ENCODE measurements at places on chromosomes 5 and 9.

- no peak for DNase-seq
These were observed 7.5 kb upstream of the PRLR start for GRCh38 chr5:35237580-35238376.

- no peak for DNase-seq
These were observed 67.8 kb downstream of the PTCD2 start for GRCh38 chr5:72387985-72388384.

- DNase-seq, result no peak
These were observed 1076.3 kb downstream of the PTPRD start for GRCh38 chr9:9536523-9536922.

GRCh38 chr5:1555808-1556731 lies 32.3 kb upstream of the LPCAT1 start:
- no peak for DNase-seq

DNA sequence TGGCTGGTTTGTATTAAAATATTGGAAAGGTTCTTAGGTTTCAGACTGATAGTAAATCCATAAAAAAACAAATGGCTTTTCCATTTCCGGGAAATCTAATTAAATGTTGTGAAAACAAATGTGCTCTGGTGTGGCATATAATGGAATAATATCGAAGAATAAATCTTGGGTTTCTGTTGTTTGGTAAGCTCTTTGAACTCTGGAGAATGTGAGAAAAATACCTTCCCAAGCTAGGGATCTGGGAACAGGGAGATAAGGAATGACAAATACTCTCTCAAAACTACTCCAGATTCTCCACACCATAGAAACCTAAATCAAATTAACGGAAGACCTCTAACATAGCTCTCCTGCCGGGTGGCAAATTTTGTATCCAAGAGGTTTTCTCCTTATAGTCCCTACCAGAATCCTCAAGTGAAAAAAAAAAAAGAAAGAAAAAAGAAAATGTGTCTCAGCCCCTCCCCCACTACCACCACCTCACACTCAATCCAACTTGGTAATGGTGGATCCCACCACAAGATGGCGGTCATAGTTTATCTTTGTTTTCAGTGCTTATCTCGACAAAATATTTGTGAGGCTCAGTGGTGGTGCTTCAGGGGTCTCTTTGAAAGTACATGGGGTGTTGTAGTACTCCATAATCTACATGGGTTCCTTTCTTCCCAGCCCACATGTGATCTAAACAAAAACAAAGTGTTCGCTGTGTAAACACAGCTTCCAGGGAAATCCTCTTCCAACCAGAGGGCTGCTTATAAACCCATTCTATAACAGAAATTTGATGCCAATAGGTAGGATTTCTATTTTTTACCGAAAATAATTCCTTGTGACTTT lies 54.5 kb upstream of the FST start:
- DNase-seq, result no peak

DNA sequence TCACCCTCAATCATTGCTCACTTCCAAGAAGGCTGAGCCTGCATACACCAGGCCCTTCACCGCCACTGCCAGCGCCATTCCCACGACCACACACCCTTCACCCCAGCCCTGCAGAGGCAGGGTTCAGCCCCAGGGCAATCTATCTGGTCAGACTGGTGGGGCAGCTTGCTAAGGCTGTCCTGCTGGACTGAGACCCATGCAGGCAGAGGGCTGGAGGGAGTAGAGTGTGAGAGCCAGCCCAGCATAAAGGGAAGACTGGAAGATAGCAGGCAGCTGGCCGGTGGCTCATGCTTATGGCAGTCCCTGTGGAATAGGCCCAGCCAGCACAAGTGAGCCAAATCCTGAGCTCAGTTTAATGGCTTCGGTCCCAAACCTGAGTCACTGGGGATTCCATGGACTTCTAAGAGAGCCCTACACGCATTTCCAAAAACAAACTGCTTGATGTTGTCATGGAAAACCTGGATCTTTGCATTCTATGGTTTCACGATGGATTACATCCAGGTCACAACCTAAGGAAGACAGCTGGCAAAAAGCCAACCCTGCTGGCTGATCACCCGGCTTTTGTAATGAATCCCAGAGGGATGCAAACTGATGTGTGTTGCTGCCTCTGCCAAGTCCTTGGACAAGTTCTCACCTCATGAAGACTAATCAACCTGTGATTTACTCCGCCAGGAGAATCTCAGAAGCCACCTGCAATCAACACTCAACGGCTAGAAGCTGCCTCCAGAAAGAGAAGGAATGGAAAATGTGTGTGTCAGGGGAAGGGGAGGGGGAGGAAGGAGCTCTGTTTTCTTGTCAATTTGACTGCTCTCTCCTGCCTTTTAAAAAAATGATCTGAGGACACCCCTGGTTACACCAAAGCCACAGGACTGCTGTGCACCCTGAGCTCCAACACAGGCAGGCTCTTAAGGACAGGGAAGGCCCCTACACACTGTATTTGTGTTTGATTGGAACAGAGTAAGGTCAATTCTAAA lies 143.6 kb downstream of the LHFPL2 start:
- no peak for DNase-seq

- no peak for DNase-seq
These were observed 42.2 kb downstream of the PPP2R2B start for GRCh38 chr5:146836226-146836842.

DNA sequence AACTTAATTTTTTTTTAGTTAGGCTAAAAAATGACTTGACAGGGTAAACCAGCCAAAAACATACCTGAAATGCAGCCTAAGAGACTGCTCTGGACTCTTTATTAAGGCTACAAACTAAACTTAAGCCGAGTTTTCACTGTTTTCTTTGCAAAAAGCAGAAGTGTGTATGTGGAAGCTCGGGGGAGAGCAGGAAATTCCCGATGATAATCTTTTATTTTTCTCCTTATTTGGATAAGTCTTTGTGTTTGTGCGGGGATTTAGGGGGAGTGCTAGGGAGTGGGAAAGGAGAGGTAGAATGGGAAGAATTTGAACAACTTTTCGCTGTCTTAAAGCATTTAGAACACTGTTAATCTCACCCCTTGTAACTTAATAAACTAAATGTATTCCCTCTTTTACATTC lies 30.7 kb upstream of the GPR21 start:
- no peak for DNase-seq

GRCh38 chr5:132184588-132184987 lies 43.1 kb downstream of the P4HA2 start:
- no peak for DNase-seq

GRCh38 chr9:121160025-121160424 lies 41.6 kb downstream of the RAB14 start:
- DNase-seq, result no peak

- DNase-seq, result no peak
These were observed 64.2 kb upstream of the CEP78 start for GRCh38 chr9:78171651-78172050.

GRCh38 chr5:115170134-115170928 lies 623 bp upstream of the TRIM36 start:
- DNase-seq, result no peak

DNA sequence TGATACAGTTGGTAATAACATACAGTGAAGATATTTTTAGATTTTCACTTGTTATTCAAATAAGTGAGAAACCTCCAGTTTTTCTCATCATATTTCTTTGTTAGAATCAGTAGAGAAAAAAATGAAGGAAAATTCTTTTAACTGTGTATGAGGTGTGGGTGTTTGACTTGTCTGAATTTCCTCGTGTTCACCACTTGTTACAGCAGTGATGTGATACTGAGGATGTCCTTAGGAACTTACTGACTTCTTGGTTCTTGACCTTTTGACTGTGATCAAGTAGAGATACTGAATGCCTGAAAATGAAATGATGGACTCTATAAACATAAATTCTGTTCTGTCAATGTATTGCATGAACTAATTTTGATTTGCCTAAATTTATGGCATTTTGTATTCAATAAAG lies 10.7 kb downstream of the PBX3 start:
- DNase-seq, result no peak

- no peak for DNase-seq
These were observed 75.1 kb downstream of the PSAT1 start for GRCh38 chr9:78371981-78372380.

DNA sequence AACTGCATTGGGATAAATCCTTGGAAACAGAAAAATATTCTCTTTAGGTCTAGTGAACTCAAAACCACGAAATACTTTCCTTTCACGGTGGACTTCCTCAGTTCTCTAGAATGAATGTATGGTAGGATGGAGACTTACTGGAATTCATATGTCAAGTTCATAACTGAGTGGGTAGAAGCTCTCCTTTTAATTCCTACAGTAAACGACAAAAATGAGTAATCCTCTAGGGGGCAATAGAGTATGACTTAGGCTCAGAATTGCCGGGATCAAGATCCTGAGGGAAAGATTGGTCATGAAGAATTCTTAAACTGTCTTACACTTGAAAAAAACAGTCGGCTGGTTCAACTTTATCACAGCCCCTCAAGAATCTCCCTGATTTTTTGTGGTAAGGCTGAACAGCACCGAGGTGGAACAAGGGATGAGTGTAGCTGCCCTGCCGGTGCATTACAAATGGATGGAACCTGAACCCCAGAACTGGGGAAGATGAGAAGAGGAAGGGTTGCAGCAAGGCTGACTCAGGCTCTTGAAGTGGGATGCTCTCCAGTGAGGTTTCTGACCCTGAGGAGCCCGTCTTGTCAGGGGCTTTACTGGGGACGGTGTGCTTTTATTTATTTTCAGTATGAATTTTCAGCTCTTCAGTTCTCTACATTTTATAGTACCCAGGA lies 14.0 kb upstream of the LOX start:
- DNase-seq, result no peak

DNA sequence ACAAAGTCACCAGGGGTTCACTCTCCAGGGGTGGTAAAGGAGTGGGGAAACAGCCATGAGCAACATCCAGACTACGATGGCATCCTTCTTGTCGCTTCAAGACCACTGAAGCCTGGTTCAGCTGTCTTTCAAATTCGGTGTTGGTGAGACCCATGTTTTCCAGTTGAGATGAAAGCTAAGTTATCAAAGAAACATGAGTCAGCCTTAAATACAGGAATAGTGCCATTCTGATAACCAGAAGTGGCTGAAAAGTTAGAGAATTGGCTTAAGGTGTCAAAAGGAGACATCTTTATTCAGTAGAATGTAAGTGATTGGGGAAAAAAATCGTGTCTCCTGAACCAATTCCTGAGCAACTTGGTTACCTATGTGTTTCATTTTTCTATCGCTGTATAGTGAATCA lies 7.0 kb upstream of the CARD19 start:
- DNase-seq, result no peak

DNA sequence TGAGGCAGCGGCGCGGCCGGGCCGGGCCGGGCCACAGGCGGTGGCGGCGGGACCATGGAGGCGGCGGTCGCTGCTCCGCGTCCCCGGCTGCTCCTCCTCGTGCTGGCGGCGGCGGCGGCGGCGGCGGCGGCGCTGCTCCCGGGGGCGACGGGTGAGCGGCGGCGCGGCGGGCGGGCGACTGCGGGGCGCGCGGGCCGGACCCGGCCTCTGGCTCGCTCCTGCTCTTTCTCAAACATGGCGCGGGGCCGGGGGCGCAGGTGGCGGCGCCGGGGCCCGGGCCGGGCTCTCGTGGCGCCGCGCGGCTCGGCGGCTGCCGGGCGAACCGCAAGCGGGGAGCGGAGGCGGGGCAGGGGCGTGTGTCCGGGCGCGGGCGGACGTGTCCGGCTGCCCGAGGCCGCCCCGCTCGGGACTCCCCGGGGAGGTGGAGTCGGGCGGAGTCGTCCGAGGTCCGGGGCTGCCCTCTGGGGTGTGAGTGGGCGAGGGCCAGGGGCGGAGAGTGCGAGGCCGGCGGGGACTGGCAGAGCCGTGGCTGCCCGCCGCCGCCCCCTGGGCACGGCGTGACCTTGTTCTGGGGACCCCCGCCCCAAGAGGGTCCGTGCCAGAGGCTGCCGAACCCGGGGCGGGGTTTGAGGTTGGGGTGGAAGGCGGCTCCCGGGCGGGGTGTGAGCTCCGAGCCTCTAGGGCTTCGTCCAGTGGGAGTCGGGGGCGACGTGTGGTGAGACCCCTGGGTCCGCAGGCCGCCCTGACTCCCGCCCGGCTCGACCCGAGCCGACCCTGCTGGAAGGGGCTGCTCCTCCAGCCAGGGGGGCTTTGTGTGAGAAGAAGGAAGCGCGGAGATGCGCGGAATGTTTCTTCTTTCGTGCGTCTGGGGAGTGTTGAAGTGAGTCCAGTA lies 485 bp downstream of the TGFBR1 start:
- no peak for DNase-seq

- DNase-seq, result no peak
These were observed 111.8 kb downstream of the INIP start for GRCh38 chr9:112605963-112606699.

DNA sequence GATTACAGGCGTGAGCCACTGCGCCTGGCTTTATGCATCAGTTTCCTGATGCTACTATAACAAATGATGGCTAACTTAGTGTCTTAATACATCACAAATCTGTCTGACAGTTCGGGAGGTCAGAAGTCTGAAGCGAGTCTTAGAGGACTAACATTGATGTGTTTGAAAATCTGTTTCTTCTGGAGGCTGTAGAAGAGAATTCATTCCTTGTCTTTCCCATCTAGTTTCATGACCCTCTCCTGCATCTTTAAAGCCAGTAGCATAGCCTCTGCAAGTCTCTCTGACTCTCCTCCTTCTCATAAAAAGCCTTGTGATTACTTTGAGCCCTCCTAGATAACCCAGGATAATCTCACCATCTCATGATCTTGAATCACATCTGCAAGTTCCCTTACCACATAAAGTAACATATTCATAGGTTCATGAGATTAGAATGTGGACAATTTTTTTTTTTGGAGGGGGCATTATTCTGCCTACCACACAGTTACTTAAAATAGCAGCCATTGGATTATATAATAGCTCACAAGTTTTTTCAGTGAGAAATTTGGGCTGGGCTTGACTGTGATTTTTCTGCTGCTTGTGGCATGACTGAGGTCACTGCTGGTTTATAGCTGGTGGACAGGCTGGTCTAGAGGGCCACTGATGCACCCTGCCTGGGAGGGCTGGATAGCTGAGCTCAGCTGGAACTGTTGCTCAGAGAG lies 134.8 kb downstream of the FBXL7 start:
- no peak for DNase-seq

GRCh38 chr5:8984386-8984785 lies 561.5 kb downstream of the SEMA5A start:
- DNase-seq, result no peak

GRCh38 chr5:135440916-135441315 lies 6.2 kb downstream of the DCANP1 start:
- no peak for DNase-seq

DNA sequence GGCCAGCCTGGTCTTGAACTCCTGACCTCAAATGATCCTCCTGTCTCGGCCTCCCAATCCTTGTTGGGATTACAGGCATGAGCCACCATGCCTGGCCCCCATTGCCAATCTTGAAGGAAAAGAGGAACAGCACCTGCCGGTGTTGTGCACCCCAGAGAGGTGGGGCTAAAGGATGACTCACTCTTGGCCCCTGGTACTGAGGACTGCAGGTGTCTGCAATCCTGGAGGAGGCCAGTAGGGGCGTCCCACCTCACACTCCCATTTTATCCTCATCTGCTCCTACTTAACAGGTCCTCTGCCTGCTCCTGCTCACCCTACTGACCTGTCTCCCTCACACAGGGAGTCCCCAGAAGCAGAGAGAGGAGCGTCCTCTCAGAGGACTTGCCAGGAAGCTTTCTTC lies 390.4 kb downstream of the ARHGEF28 start:
- DNase-seq, result no peak

- no peak for DNase-seq
These were observed 211.2 kb downstream of the GADD45G start for GRCh38 chr9:89815903-89816573.

Measured in GM12864 (cell line).